ENCODE measurements at places on chromosomes 3 and 15. TPM values are rescaled to one million over a fixed set of nuclear protein-coding genes. Genes with fewer than 3 reads are reported as not detected.
A peak's percentile ranks its signal among the peaks of the same experiment; 100 is the strongest.

DNA sequence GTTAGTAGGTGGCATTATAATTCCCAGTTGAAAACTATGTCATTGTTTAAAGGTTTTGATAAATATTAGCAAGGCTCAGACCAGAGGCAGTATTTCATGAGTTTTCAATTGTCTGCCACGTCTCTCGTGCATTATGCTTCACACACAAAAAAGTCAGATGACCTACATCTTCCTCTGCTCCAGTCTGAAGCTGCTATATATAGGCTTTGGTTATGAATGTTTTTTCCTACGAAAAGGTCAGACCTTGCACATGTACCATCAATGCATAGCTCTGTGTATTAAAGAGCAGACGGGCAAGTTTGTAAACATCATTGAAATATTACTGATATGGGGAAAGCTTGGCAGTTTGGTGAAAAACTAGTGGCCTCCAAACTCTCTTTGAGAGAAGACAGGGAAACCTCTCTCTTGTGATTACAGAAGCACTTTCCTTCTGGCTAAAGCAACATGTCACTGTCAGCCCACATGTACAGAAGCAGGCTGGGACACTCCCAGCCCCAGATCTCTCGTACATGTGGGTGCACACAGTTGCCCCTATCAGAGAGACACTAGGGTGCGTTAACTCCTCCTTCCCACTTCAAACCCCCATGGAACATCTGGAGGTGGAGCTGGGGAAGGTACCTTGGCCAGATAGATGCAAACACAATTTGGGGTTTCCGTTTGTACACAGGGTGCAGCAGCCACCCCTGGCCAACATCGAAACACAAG, 184.0 kb upstream of the BCL6 start:
- H3K36me3 ChIP-seq: peaks cover 13% of the 10 kb centered on the region
- peaks cover 55% of the 10 kb centered on the region for H3K27me3 ChIP-seq
- no peak overlapping the region for H3K4me3 ChIP-seq

GRCh38 chr3:3191675-3192285, 12.3 kb upstream of the CRBN start:
- DNase-seq: no peak
- H3K36me3 ChIP-seq: no peaks in the 10 kb centered on the region
- H3K4me1 ChIP-seq: peaks cover 19% of the 10 kb centered on the region

GRCh38 chr15:40769274-40770146, at the start of gene C15orf62:
Gene C15orf62 (plus strand): TSS chr15:40769980. CDS start chr15:40770496, 516 bp downstream.
- no peaks in the 10 kb centered on the region for H3K27me3 ChIP-seq
- peak within 1 kb of the TSS; percentile 85 for H3K27ac ChIP-seq
- H3K36me3 ChIP-seq: peaks cover 3% of the 10 kb centered on the region
- H3K4me1 ChIP-seq: peaks cover 41% of the 10 kb centered on the region
- H3K4me3 ChIP-seq: no peak within 1 kb of the TSS
- peak; percentile 64 for DNase-seq

- H3K27me3 ChIP-seq: no peaks in the 10 kb centered on the region
- H3K4me1 ChIP-seq: peaks cover 39% of the 10 kb centered on the region
- H3K36me3 ChIP-seq: peaks cover 45% of the 10 kb centered on the region
- no peak overlapping the region for H3K27ac ChIP-seq
- no peak overlapping the region for H3K4me3 ChIP-seq
- no peak for DNase-seq
These were observed 26.0 kb downstream of the PPCDC start for GRCh38 chr15:75049392-75049791.

GRCh38 chr3:178663201-178663934, 127.1 kb downstream of the KCNMB2 start:
- no peak overlapping the region for H3K27ac ChIP-seq
- no peak for DNase-seq
- no peaks in the 10 kb centered on the region for H3K36me3 ChIP-seq
- H3K4me3 ChIP-seq: no peak overlapping the region
- H3K4me1 ChIP-seq: no peaks in the 10 kb centered on the region

GRCh38 chr3:14701676-14702075, 26.7 kb downstream of the C3orf20 start:
- H3K27ac ChIP-seq: no peak overlapping the region
- H3K4me1 ChIP-seq: no peaks in the 10 kb centered on the region
- DNase-seq: no peak
- no peak overlapping the region for H3K4me3 ChIP-seq

DNA sequence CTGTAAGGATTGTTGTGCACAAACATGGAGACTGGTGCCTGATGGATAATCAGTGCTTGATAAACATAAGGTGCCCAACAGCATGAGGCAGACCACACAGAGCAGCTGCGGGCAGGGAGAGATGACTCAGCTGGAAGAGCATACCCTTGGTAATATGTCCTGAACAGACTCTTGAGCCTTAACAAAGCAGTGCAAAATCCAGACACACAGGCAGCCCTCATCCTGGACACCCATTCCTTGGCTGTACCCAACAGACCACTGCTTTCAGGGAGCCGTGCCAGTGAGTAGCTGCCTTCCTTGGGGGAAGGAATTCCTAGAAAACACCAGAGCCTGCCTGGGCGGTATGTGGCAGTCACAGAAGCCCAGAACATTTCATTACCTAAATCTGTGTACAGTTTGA, 156.2 kb downstream of the CLSTN2 start:
- H3K4me3 ChIP-seq: no peak overlapping the region
- DNase-seq: no peak
- no peak overlapping the region for H3K27ac ChIP-seq
- H3K4me1 ChIP-seq: no peaks in the 10 kb centered on the region

- no peaks in the 10 kb centered on the region for H3K36me3 ChIP-seq
- H3K4me3 ChIP-seq: no peak overlapping the region
- no peak for DNase-seq
- no peak overlapping the region for H3K27ac ChIP-seq
These were observed 2.3 kb upstream of the OR4F6 start for GRCh38 chr15:101801048-101801447.

DNA sequence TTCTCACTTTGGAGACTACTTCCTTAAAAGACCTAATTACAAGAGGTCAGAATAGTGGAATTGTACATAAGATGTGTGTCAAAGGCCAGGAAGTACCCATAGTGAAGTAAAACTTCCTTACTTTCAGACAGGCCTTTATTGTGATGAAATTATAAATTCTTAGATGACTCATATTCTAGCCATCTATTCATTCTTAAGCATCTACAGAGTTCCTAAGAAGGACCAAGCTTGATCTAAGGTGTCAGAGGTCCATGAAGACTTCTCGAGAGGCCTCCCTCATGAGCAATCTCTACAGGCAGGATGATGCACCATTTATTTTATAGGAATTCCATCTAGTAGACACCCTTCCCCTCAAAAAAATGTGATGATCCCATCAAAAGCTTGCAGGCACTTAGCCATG, 493.3 kb downstream of the MAGI1 start:
- H3K4me1 ChIP-seq: no peaks in the 10 kb centered on the region
- H3K36me3 ChIP-seq: no peaks in the 10 kb centered on the region
- DNase-seq: no peak
- H3K27me3 ChIP-seq: peaks cover 5% of the 10 kb centered on the region
- H3K27ac ChIP-seq: no peak overlapping the region

- no peak for DNase-seq
- no peak overlapping the region for H3K4me3 ChIP-seq
- no peaks in the 10 kb centered on the region for H3K4me1 ChIP-seq
These were observed 103.7 kb downstream of the SV2B start for GRCh38 chr15:91203619-91204203.

DNA sequence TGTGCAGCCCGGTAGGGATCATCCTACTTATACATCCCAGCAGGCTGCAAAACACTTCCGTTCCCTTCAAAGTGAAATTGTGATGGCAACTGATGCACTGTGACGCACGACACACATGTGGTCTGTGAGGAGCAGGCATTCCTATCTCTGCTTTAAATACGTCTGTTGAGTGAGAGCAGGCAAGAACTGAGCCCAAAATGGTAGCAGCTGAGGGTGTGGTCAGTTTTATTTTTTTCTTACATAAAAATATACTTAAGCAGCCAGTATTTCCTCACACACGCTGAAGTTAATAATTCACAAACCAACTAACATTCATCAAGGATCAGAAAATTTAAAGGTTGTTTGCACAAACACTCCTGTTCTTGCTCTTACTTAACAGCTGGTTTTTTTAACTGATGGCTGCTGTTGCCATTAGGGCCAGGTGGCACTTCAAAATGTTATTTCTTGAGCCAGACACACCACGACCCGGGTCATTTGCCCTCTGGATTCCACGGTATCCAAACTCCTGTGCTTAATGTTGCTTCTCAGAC, 23.9 kb downstream of the LRIG1 start:
- H3K27me3 ChIP-seq: no peaks in the 10 kb centered on the region
- H3K4me1 ChIP-seq: peaks cover 64% of the 10 kb centered on the region
- DNase-seq: no peak
- H3K4me3 ChIP-seq: no peak overlapping the region

- no peak overlapping the region for H3K4me3 ChIP-seq
- H3K27me3 ChIP-seq: no peaks in the 10 kb centered on the region
- H3K4me1 ChIP-seq: no peaks in the 10 kb centered on the region
- no peak overlapping the region for H3K27ac ChIP-seq
- peaks cover 5% of the 10 kb centered on the region for H3K36me3 ChIP-seq
- no peak for DNase-seq
These were observed 78.3 kb downstream of the B3GALNT1 start for GRCh38 chr3:161026612-161027510.

GRCh38 chr3:113242096-113242581, 30.8 kb downstream of the BOC start:
- H3K27me3 ChIP-seq: peaks cover 53% of the 10 kb centered on the region
- no peak overlapping the region for H3K4me3 ChIP-seq
- peaks cover 8% of the 10 kb centered on the region for H3K4me1 ChIP-seq

DNA sequence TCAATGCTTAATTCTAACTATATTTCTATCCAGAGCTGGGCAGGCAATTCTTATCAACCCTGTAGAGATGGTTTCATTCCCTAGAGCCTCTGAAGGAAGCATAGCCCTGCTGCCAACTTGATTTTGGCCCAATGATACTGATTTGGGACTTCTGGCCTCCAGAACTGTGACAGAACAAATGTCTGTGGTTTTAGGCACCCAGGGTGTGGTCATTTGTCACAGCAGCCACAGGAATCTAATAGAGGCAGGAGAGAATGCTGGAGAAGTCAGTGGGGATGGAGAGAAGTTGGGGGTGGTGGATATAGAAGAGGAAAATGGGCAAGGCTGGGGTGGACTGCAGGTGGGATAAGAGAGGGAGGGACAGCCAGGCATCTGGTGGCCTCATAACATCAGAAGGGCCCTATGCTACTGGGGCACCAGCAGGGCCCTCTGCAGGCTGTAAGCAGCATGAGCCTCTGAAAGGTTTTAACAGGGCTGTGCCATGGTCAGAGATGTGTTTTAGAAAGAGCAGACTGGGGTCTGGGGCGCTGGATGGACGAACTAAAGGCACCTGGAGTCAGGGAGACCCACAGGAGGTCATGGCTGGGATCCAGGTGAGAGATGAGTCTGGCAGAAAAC, 19.8 kb downstream of the MRPS11 start:
- no peaks in the 10 kb centered on the region for H3K36me3 ChIP-seq
- DNase-seq: no peak
- no peaks in the 10 kb centered on the region for H3K4me1 ChIP-seq
- peak overlapping the region; percentile 5 for H3K27ac ChIP-seq
- no peaks in the 10 kb centered on the region for H3K27me3 ChIP-seq

DNA sequence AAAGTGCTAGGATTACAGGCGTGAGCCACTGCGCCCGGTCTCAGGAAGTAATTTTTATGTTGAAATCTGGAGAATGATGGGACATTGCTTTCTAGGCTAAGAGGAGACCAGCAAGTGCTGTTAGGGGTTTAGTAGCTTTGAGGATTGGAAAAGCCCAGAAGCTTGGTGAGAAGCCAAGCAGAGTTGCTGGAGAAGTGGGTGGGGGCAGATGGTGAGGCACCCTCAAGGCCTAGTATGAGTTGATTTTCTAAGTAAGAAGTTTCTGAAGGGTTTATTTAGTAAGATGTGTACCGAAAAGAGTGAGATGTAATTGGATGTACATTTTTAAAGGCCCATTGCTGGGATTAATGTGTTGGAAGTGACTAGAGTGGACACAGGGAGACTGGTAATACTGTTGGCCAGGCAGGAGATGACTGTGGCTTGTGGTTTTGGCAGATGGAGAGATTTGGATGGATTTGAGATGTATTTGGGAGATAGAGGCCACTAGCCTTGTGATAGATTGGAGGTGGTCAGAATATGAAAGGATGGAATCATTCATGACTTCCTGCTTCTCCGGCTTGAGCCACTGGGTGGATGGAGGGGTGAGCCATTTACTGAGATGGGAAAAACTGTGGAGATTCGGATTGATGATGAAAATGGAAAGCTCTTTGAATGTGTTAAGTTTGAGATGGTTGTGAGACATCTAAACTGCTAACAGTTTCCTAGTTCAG, 2.3 kb downstream of the LRRC28 start:
- H3K4me1 ChIP-seq: peaks cover 30% of the 10 kb centered on the region
- H3K27me3 ChIP-seq: no peaks in the 10 kb centered on the region
- no peak for DNase-seq
- peak overlapping the region; percentile 3 for H3K27ac ChIP-seq
- H3K36me3 ChIP-seq: peaks cover 19% of the 10 kb centered on the region

- no peak overlapping the region for H3K4me3 ChIP-seq
- DNase-seq: no peak
- H3K4me1 ChIP-seq: no peaks in the 10 kb centered on the region
- H3K27me3 ChIP-seq: no peaks in the 10 kb centered on the region
- no peak overlapping the region for H3K27ac ChIP-seq
These were observed 38.8 kb downstream of the TNK2 start for GRCh38 chr3:195869413-195870001.

GRCh38 chr3:110680450-110680849, 391.2 kb upstream of the NECTIN3 start:
- H3K27ac ChIP-seq: no peak overlapping the region
- H3K4me1 ChIP-seq: no peaks in the 10 kb centered on the region

- H3K4me3 ChIP-seq: no peak overlapping the region
- H3K27ac ChIP-seq: no peak overlapping the region
- no peaks in the 10 kb centered on the region for H3K27me3 ChIP-seq
- no peaks in the 10 kb centered on the region for H3K36me3 ChIP-seq
- DNase-seq: no peak
These were observed 182.9 kb upstream of the FEZF2 start for GRCh38 chr3:62556121-62556815.

Gene SGO1
- total RNA-seq: 38.5 TPM

Gene KNG1
- total RNA-seq: not detected

Gene HTD2
- total RNA-seq: 7.4 TPM

Gene IGDCC3
- total RNA-seq: not detected

Gene CACNA2D2
- 1.1 TPM for total RNA-seq

Gene EFCAB12
- 1.4 TPM for total RNA-seq

Gene PSTPIP1
- 157 TPM for total RNA-seq

Gene SEMA7A
- total RNA-seq: 26.4 TPM

Gene TP63
- total RNA-seq: 0.58 TPM

Gene PLCH1
- 0.26 TPM for total RNA-seq

Gene RBPMS2
- not detected for total RNA-seq

All from activated CD8-positive, alpha-beta memory T cell treated with anti-CD3 and anti-CD28 coated beads, Interleukin-2, amount 10 ng/mL, durations not matched to agents 7 days and 5 days (primary cell).